T-helper 9 cell (primary cell): ENCODE measurements at places on chromosomes 13 and 19.

- no peak for DNase-seq
Observed at GRCh38 chr19:17951990-17952976, 14.6 kb upstream of the KCNN1 start.

DNA sequence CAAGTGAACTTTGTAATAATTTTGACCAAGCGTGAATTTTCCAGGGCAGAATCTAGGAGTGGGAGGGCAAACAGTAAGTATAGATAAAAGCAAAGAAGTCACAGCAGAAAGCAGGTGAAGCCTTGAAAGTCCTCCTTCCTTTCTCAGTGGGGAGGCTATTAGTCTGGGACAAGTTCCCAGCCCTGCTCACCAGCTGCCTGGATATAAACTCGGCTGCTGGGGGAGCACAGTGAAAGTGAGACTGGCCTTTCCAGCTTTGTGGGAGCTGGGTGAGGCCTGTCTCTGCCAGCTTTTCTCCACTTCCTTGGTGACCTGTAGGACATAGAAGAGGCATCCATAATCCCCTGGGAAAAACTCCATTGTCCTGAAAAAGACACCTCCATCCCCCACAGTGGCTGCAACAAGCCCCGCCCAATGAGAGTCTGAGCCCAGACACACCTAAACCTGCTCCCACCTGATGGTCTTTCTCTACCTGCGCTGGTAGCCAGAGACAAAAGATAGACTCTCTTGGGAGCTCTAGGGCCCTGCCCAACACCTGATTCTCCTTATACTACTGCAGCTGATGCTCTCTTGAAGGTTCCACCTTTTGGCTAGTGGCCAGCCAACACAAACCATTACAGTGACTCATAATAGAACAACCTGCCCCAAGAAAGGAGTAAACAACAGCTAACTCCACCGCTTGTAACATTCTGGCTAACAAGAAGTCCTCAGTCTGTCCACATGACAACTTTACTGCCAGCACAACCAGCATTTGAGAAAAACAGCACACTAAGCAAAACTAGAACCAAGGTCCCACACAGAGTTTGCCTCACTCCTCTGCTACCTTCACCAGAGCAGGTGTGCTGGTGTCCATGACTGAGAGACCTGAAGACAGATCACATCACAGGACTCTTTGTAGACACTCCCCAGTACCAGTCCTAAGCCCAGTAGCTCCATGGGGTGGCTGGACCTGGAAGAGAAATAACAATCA, 252.2 kb upstream of the SLITRK6 start:
- no peak for DNase-seq

DNA sequence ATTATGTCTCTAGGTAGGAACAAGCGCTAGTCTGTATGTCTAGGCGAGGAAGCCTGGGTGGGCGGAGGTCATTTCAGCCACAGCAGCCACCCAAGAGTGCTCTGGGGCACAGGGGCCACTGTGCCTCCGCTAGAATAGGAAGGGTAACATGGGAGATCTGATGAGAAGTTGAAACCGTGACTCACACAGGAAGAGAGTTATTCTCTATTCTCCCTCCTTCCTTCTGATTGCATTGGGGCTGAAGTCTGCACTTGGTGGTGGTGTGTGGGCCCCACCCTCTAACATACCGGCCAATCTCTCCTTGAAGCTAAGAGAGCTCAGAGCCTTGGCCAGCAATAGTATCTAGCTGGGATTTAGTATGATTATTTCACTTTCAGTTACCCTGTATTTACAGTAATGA, 20.3 kb upstream of the GGACT start:
- DNase-seq = no peak

DNA sequence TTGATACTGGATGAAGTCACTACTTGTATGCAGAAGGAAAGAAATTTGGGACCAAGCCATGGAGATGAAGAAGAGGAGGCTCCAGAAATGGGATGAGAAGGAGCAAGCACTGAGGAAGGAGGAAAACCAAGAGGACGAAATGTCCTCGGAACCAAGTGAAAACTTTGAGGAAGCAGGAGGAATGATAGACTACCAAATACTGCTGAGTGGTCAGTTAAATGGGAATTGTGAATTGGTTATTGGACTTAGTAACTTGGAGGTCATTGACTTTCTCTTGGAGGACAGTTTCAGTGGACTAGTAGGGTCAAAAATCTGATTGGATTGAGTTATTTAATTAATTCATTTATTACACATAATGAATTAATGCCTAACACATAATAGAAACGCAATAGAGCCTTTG, 167.9 kb downstream of the MYO16 start:
- DNase-seq = no peak

GRCh38 chr13:44431150-44431549, 57.5 kb downstream of the SERP2 start:
- DNase-seq = no peak

DNA sequence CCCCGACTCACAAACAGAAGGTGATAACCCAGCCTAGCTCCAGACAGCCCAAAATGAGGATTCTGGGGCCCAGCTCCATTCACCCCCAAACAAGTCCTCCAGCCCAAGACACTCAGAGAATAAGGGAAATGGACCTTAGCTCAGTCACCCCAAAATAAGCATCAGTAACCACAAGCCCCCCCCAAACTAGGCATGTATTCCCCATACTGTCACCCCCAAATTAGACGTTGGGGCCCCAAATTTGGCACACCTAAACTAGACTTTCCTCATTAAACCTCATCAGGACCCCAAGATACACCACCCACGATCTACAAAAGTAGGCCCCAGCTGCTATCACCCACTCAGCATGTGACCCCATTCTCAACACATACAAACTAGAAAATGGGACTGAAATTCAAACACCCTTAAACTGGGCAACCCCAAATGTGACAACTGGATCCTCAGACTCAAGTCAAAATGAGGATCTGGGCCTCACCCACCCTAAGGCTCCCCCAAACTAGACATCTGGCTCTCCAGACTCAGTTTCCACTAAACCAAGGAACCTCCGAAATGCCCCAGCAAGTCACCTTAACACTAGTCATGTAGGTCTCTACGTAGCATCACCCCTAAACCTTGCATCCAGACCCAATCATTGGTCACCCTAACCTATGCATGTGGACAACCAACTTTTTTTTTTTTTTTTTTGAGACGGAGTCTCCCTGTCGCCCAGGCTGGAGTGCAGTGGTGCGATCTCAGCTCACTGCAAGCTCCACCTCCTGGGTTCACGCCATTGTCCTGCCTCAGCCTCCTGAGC, 13.4 kb upstream of the ERFL start:
- no peak for DNase-seq

GRCh38 chr19:10644260-10645007, 9.7 kb upstream of the ILF3 start:
- peak; percentile 85 for DNase-seq

DNA sequence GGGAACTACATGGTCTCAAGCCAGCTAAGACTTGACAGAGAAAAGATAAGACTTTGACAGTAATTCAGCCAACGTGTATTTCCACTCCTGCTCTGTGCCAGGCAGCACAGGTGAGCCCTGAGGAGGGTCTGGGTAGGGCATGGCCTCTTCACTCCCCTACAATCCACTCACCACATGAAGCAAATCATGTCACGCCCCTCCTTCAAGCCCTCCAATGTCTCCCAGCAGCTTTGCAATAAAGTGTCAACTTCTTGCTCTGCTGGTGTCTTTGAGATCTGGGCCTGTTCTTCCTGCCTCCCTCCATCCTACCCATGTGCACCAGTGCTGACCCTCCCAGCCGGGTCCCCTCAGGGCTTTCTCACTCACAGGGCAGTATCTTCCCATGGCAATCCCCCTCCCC, 58.5 kb downstream of the CCDC70 start:
- no peak for DNase-seq

DNA sequence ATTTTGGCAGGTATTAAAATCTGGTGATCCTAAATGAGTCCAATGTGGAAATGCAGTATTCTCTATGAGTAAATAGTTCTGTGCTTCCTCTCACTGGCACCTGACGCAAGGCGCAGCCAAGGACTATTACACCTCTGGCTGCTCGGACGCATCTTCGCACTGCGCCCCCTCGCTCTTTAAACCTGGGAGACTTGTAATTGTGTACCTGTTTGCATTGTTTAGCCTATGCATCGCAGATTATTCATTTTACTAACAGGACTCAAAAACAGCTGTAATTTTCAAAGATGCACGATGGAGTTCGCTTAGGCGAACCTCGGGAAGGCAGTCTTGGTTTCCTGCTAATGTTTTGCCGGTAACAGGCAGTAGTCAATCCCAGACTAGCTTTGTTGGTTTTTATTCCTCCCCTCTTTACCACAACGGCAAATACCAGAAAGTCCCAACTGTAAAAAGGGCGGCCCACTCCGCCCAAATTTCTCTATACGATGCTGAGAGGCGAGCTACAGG, 113.2 kb downstream of the KCNRG start:
- DNase-seq = no peak

DNA sequence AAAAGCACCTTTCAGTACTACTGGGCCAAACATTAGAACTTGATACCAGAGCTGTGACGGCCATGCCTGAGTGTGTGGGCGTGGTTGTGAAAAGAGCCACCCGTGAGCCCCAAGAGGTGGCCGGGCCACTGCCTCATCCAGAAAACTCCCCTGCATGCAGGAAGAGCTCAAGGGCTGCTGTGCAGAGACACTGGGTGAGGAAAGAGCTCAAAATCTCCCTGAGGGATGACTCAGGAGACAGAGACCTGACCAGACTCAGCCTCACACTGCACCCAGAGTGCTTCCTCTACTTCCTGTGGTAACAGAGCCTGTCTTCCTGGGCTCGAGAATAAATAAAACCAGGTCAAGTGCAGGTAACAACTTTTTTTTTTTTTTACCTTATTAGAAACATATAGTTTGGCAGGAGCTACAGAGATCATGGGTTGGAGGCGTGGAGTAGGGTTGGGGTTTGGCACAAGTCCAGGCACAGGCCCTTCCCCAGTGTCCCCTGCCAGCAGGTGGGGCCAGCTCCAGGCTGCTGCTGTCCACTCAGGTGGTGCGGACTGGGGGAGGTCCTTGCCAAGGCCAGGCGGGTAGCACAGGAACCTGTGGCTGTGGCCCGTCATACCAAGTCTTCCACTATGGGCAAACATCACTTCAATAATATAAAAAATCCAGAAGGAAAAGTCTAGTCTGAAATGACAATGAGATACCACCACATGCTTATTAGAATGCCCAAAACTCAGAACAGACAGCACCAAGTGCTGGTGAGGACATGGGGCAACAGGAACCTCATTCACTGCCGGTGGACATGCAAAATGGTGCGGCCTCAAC, 25.5 kb downstream of the ELL start:
- peak; percentile 72 for DNase-seq

DNA sequence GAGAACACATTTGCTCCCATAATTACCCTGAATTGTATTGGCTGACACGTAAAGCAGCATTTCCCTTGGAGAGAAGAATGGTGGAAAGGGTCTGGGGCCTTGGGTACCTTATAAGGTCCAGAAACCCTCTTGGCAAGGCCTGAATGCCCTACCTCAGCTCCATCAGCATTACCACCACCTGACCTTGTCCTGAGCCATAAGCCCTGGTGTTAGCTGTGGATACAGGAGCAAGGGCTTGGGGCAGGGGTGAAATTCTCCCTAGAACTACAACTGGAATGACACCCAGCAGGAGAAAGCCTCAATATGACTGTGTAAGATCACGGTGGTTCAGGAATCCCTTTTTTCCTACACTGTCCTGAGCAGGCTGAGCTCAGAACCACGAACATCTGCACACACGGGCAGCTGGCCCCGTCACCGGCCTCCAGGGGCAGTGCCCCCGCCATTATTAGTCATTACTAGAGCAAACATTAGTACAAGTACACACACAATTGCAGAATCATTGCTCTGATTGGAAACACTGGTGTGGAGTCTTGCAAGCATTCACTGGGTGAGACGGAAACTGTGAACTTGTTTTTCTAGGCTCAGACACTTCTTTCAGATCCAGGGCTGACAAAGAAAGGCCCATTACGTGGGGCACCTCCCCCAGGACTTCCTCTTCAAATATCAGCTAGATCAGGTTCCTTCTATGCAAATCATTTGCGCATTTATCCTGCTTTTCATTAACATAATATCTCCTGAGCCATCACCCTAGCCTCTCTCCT, 26.8 kb upstream of the MTIF3 start:
- no peak for DNase-seq

DNA sequence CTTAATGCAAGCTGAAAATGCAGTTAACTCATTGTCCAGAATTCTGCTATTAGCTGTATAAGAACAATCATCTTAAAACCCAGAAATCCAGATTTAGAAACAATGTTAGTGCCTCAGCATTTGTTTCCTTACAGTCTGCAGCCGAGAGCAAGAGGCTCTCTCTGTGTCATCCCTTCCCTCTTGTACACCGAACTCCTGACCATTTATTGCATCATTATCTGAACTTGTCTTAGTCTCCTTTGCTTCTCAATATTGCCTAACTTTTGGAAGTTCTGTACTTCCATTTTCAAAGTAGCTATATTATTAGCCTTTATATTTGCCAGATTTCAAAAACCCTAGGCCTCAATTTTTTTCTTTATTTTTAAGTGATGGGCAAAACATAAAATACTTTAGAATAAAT, 27.1 kb downstream of the RNASEH2B start:
- no peak for DNase-seq

- DNase-seq = no peak
Observed at GRCh38 chr19:16224293-16225045, 26.8 kb downstream of the AP1M1 start.

DNA sequence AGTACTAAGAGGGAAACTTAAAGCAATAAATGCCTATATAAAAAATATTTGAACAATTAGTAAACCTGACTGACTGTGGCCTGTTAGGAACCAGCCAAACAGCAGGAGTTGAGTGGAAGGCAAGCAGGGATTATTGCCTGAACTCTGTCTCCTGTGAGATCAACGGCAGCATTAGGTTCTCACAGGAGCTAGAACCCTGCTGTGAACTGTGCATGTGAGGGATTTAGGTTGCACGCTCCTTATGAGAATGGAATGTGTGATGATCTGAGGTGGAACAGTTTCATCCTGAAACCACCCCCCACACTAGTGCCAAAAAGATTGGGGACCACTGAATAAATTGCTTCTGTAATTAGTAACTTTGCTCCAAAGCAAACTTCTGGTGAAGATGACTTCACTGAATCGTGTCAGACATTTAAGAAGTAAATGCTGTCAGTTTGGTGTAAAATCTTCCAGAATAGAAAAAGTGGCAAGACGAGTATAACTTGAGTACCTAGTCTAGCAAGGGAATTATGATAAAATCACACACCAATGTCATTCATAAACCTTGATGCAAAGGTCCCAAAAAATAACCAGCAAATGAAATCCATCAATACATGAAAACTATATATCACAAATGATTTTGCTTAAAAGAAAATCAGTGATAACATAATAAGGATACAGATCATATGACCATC, 53.8 kb downstream of the SLC6A16 start:
- DNase-seq = no peak

DNA sequence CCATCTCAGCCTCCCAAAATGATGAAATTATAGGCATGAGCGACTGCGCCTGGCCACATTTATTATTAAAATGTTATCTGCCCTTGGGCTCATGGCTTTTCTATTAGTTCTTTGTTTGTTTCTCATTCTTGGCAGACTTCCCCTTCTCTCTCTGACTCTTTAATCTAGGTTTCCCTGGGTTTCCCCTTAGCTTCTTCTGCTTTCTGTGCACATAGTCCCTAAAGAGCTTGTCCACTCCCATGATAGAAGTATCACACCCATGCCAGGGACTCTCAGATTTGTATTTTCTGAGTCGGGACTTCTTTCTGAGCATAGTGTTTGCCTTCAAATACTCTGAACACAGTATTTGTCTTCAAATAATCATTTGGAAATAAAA, 38.6 kb upstream of the ITM2B start:
- no peak for DNase-seq

- no peak for DNase-seq
Observed at GRCh38 chr13:94233401-94233800, 246.1 kb downstream of the DCT start.

GRCh38 chr13:76991432-76991795, 467 bp upstream of the CLN5 start:
- DNase-seq = peak; percentile 69

GRCh38 chr19:19619181-19619848, 828 bp upstream of the PBX4 start:
- DNase-seq = no peak
